IMR-90 (cell line): ENCODE measurements at places on chromosomes 12 and 14. TPM values are rescaled to one million over a fixed set of nuclear protein-coding genes. Genes with fewer than 3 reads are reported as not detected.

DNA sequence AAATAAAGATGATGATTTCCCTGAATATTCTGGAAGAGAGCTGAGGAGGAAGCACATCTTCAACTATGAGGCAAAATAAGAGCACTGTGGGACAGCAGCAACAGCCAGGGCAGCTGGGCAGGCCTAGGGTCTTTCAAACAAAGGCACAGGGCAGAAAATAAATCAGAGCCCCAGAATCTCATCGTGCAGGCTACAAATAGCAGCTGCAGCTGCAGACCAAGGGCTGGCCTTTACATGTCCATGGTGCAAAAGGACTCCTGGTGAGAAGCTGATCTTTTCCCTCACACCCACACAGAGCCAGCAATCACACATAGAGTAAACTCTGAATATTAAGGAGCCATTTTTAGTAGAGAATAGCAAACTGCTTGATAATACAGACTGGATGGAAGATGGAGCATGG, 13.6 kb upstream of the MYBPC1 start:
- no peak for DNase-seq
- H3K4me1 ChIP-seq = no peaks in the 10 kb centered on the region
- no peak overlapping the region for H3K27ac ChIP-seq
- no peak overlapping the region for H3K4me3 ChIP-seq
- no peaks in the 10 kb centered on the region for H3K27me3 ChIP-seq
- no peaks in the 10 kb centered on the region for H3K36me3 ChIP-seq

DNA sequence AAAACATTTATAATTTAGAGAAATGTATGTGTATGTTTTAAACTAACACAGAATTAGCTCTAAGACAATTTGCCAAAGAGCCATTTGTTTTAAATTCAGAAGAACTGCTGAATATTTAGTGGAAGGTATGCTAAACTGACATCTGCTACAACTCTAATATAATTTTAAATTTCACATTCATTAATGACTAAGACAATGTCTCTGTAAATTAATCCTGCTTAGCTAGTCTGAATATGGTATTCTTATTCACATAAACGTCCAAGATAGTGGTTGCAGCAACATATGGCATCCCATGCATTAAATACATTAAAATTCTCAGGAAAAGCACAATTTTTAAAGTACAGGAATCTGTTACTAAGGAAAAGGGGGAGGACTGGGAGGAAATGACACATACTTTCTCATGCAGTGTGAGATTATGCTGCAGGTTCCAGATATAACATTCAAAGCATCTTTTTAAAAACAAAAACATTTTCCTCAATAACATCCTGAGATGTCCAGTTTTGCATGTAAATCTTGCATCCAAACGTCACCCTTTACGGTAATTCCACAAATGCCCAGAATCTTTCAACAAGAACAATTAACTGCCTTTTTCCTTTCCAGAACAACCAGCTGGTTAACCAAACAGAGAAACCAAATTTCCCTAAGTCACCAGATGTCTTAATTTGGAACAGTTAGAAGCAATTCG, 26.9 kb downstream of the WDR89 start:
- H3K4me3 ChIP-seq = no peak overlapping the region
- H3K27ac ChIP-seq = no peak overlapping the region
- peaks cover 4% of the 10 kb centered on the region; the same call in 1 of the 2 replicates for H3K36me3 ChIP-seq

- H3K4me3 ChIP-seq = no peak overlapping the region
Observed at GRCh38 chr14:27075503-27075902, 477.7 kb upstream of the NOVA1 start.

DNA sequence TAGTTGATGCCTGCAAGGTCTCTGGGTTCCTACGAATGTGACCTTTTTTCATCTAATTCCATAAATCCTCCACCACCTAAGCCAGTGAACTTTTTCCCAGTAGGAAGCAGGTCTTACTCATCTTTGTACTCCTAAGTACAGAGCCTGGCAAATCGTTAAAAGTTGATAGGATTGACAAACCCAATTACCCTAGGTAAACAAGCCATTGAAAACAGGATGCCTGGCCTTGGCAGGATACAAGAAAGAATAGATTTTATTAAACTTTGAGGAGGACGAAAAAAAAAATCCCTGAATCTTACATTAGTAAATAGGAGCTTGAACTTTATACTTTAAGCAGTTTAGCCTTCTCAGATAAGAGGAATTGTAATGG, 5.6 kb downstream of the TBPL2 start:
- peaks cover 12% of the 10 kb centered on the region for H3K27me3 ChIP-seq
- DNase-seq = no peak
- no peak overlapping the region for H3K27ac ChIP-seq
- no peaks in the 10 kb centered on the region for H3K36me3 ChIP-seq
- H3K4me1 ChIP-seq = no peaks in the 10 kb centered on the region

- H3K27ac ChIP-seq = no peak overlapping the region
- no peaks in the 10 kb centered on the region for H3K36me3 ChIP-seq
- H3K4me1 ChIP-seq = no peaks in the 10 kb centered on the region
Observed at GRCh38 chr14:26344596-26344995, 253.2 kb downstream of the NOVA1 start.

- no peaks in the 10 kb centered on the region for H3K27me3 ChIP-seq
- no peaks in the 10 kb centered on the region for H3K4me1 ChIP-seq
- no peak overlapping the region for H3K27ac ChIP-seq
- H3K4me3 ChIP-seq = no peak overlapping the region
Observed at GRCh38 chr14:93723001-93723400, 65.3 kb downstream of the PRIMA1 start.

DNA sequence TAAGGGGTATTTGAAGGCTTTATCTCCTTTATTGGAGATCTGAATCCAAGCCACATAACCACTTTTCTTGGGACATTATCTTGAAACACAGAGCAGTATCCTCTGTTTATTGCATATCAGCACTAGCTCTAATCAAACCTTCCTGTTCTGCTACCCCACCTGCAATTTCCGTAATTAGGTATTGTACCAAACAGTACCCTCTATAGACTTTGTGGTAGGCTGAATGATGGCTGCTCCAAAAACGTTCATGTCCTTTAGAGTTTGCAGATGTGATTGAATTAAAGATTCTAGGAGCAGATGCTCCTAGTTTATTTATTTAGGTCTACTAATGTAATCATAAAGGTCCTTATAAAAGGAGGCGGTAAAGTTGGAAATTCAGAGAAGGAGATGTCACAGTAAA, 573.0 kb upstream of the ATXN7L3B start:
- no peak overlapping the region for H3K4me3 ChIP-seq
- no peaks in the 10 kb centered on the region for H3K4me1 ChIP-seq
- no peaks in the 10 kb centered on the region for H3K36me3 ChIP-seq
- H3K27ac ChIP-seq = no peak overlapping the region
- no peak for DNase-seq
- H3K27me3 ChIP-seq = no peaks in the 10 kb centered on the region

DNA sequence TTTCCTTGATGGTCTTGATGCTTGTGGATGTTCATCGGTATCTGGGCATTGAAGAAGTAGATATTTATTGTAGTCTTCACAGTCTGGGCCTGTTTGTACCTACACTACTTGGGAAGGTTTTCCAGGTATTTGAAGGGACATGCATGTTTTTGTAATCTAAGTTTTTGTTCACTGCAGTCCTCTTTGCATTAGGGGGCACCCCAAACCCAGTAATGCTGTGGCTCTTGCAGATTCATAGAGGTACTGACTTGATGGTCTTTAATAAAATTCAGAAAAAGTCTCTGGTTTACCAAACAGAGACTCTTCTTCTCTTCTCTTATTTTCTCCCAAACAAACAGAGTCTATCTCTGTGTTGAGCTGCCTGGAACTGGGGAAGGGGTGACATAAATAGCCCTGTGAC, 150.9 kb upstream of the SLC16A7 start:
- DNase-seq = peak; percentile 15
- no peaks in the 10 kb centered on the region for H3K27me3 ChIP-seq
- H3K4me1 ChIP-seq = no peaks in the 10 kb centered on the region
- no peaks in the 10 kb centered on the region for H3K36me3 ChIP-seq
- H3K4me3 ChIP-seq = no peak overlapping the region
- H3K27ac ChIP-seq = no peak overlapping the region

GRCh38 chr12:2692080-2692479, 102.7 kb upstream of the FKBP4 start:
- no peaks in the 10 kb centered on the region for H3K4me1 ChIP-seq
- H3K4me3 ChIP-seq = no peak overlapping the region
- peaks cover 11% of the 10 kb centered on the region; the same call in 1 of the 2 replicates for H3K36me3 ChIP-seq
- no peak for DNase-seq

The EMP1 gene
- total RNA-seq = 137 and 570 TPM in 2 replicates

The PIWIL1 gene
- total RNA-seq = not detected in 2 replicates

The FNTB gene
- 8.1 and 9.9 TPM in 2 replicates for total RNA-seq

The BBOF1 gene
- 1.6 and 1.7 TPM in 2 replicates for total RNA-seq

The FGF23 gene
- not detected in 2 replicates for total RNA-seq
